ENCODE measurements at places on chromosomes 12 and 14.

DNA sequence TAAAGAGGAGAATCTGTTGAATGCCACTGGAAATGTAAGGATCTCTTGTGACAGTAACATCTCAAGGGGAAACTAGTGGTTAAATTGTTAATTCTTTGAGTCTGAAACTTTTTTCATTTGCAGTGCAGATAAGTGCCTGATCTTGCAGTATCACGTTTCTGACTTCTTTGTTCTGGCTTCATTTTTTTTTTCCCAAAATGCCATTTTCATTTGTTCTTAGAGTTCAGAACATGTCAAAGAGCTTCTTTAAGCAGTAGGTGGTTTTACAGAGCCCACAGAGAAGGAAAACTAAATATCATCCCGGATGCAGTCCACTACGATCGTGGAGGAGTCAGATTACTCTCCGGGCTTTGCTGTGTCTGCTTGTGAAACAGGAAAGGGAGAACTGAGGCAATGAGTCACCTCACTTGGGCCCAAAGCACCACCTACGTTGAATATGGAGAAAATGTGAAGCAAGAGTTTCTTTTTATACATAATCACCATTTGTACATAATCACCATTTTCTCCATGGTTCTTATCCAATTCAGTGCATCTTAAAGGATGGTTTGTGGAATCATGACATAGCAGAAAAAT lies 43.9 kb downstream of the HMGA2 start:
- DNase-seq, result no peak

GRCh38 chr14:51334566-51334965 lies 94.5 kb downstream of the TMX1 start:
- no peak for DNase-seq

GRCh38 chr12:109637348-109637747 lies 63.8 kb downstream of the MVK start:
- DNase-seq, result no peak

DNA sequence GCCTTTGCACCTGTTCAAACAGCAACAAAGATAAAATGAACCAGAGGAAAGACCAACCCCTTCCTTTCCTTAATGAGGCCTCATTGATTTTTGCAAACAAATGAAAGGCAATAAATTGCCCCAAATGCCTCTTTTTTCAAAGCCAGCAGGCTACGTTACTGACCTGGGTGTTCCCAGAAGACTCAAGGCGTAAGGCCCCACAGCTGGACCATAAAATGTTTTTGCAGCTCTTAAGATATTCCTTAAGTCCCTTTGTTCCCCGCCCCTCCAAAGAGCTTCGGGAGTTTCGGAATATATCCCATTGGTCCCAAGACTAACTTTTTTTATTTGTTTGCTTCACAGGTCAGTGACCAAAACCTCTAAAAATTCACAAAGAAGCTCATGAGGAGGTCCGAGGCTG lies 462.9 kb upstream of the PRICKLE1 start:
- no peak for DNase-seq

- no peak for DNase-seq
These were observed 55.4 kb downstream of the SAMD4A start for GRCh38 chr14:54622192-54622958.

DNA sequence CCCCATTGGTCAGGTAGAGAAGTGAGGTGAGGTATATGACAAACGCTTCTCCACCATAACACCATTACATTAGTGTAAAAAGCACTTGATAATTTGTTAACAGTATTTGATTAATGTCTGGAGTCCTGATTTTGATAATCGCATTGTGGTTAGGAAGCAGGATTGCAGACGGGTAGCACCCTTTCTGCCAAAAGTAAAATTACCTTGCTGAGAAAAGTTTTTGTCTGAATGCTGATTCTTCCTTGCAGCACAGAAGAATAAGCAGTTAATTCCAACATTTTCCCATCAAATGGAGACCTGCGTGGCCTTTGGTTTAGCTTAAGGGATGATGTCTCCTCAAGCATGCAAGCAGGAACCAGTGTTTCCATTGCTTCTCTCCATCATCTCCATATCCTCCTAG lies 1090.2 kb upstream of the TMEM132C start:
- no peak for DNase-seq

GRCh38 chr12:6145564-6145963 lies 21.1 kb upstream of the VWF start:
- DNase-seq, result no peak

- DNase-seq, result peak; percentile 61
These were observed 6.8 kb downstream of the PRPH start for GRCh38 chr12:49301760-49302159.

GRCh38 chr12:57138526-57139272 lies 8.7 kb downstream of the LRP1-AS start:
- no peak for DNase-seq

DNA sequence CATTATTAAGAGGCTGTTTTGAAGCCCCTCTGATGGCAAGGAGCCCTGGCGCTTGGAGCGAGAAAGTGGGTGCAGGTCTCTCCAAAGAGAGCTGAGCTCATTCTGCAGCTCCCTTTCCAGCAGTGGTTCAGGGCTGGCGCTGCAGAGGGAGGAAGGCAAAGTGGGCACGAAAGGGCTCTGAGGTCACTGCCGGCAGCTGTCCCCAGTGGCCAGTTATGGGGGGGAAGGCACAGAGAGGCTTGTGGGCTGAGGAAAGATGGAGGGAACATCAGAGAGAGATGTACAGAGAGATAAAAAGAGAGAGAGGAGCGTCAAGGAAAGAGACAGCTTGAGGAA lies 75.2 kb upstream of the TBX5 start:
- DNase-seq, result no peak

DNA sequence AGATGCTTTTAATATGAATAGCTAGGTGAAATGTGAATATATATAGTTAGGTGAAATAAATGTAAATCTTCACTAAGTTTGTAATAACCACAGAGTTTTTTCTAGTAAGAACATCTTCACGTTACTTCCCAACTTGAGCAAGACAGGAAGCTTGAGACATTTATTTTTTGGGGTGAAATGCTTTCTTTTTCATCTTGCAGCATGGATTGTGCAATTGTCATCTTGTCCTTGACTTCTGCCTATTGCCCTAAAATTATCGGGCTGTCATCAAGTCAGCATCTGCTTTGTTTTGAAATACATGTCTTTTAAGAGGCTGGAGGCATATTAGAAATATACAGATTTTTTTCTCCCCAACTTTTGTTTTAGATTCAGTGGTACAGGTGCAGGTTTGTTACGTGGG lies 433.9 kb downstream of the PCNX1 start:
- DNase-seq, result no peak

- DNase-seq, result no peak
These were observed 411.4 kb upstream of the LMO3 start for GRCh38 chr12:17017402-17017801.

GRCh38 chr12:110677982-110678381 lies 10.9 kb downstream of the HVCN1 start:
- DNase-seq, result no peak

GRCh38 chr12:82203086-82203485 lies 155.1 kb downstream of the CCDC59 start:
- no peak for DNase-seq

Data from T-helper 1 cell (primary cell).